ENCODE measurements at places on chromosomes 2 and 18.

- DNase-seq = no peak
Observed at GRCh38 chr2:127293386-127293747, 577 bp downstream of the ERCC3 start.

- no peak for DNase-seq
Observed at GRCh38 chr18:59555995-59556659, 141.1 kb downstream of the CCBE1 start.

GRCh38 chr2:98175811-98176210 is 88.8 kb downstream of the VWA3B start:
- DNase-seq = peak; percentile 55

GRCh38 chr2:96956211-96956610 is 30.2 kb downstream of the FAM178B start:
- no peak for DNase-seq

GRCh38 chr2:64462171-64462570 is 8.2 kb downstream of the LGALSL start:
- no peak for DNase-seq

DNA sequence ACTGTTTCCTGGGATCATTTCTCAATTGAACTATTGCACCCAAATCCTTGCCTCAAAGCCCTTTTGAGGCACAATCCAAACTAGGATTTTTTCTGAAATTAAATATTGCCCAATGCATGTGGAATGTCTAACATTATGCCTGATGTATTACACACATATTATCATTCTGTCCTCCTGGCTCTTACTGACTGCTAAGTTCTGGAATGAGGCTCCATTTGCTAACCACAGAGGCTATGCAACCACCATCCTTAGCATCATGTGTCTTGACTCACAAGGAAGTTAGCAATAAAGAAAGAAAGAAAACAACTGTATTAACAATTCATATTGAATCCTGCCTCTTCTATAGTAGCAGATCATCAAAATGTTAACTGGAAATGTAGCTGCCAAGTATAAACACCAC is 1142.7 kb downstream of the CNTNAP5 start:
- DNase-seq = no peak

DNA sequence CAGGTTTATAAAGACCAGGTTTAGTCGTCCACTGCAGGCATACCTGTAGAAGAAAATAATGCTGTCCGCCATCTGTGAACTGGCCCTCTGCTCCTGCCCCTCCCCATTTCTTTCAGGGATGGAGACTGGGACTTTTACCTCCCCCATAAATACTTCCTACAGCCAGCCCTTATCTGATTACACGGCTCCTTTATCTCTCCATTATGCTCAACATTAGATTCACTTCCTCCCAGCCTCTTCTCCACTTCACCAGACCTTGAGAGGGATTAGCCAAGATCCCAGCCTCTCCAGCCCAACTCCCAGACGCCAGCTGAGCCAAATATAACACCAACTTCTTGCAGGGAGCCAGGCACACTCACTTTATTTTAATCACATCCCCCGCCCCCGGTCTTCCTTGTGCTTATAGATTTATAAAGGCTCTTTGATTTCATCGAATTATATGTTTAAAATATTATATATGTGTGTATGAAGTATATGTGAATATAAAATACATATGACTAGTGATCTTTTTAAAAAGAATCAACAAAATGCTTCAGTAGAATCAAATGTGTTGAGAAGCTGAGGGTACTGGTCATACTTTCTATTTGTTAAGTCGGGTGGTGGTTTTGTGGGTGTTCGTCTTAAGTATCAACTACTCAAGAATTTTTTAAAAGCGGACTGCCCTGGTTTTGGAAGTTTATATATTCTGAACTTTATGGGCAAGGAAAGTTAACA is 81.0 kb downstream of the SPRED2 start:
- no peak for DNase-seq

- no peak for DNase-seq
Observed at GRCh38 chr18:410047-410455, 90.5 kb downstream of the COLEC12 start.

DNA sequence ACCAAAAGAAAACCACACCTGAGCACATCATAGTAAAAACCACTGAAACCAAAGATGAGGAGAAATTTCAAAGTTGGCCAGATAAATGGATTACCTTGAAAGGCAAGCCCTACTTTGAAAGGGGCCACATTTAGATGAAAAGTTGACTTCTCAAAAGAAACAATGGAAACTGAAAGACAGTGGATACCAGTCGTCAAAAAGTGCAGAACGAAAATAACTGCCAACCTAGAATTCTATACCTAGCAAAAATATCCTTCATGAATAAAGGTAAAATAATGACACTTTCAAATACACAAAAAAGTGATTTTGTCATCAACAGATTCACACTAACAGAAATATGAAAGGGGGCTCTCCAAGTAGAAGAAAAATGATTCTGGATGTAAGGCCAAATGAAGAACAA is 18.4 kb downstream of the NEU4 start:
- DNase-seq = no peak

GRCh38 chr2:96024336-96025193 is 10.2 kb downstream of the GPAT2 start:
- DNase-seq = no peak

DNA sequence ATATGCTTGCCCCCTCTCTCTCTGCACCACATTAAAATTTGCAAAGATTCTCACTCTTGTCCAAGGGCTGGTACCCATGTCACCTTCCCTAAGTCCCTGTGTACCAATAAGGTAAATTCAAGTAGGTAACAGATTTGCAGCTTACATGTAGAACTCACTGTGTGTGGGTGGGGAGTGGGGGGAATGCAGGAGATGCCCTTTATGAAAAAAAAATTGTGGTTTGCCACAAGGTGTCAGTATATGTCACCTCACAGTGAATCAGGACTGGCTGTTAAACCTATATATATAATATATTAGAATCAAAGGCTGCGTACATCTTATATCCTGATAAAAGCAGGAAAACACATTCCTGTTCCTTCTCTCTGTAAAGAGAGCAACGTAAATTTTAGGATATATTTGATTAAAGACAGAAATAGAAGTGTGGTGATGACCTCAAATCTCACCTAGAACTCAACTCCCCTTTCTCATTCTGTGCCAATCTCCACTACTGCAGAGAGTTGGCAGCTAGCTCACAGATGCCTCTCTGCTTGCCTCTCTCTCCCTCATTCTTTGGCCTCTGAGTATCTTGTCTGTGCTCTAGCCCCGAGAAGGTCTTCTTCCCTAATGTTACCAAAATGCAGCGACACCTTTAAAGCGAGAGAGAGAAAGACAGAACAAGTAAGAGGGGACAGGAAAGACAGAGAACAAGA is 536 bp downstream of the XDH start:
- DNase-seq = no peak

- DNase-seq = no peak
Observed at GRCh38 chr18:75607701-75608100, 180.2 kb upstream of the SMIM21 start.

- DNase-seq = no peak
Observed at GRCh38 chr2:29664578-29664977, 256.8 kb downstream of the ALK start.

DNA sequence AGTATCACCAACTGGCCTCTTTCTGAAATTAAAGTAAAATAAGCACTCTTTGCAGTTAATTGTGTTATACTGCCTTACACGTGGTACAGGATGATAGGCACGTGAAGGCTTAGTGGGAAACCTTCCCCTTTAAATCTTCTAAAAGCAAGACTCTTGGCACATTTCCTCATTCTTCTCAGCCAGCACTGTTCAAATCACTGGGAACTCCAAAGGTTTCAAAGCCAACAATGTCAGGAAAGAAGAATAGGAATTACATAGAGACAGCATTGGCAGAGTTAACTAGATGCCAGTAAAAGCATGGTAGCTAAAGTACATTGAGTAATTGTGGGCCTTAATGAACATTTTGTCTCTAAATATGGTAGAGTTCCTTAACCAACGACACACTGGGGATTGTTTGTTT is 96.4 kb downstream of the DTNA start:
- DNase-seq = no peak

DNA sequence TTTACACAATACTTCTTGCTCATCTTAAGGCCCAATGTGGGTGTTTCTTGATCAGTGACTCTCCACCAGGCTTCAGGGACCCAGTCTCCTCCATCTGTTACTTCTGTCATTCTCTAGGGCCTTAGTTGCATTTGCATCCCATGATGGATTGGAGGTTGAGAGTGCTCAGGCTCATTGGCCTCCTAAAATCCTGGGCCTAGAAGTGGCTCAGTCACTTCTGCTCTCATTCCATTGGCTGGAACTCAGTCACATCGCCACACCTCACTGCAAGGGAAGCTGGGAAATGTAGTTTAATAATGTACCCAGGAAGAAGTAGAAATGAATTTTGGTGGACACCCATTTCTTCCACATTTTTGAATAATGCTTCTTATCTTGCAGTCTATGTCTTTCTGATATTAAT is 223.5 kb downstream of the HRH4 start:
- no peak for DNase-seq

DNA sequence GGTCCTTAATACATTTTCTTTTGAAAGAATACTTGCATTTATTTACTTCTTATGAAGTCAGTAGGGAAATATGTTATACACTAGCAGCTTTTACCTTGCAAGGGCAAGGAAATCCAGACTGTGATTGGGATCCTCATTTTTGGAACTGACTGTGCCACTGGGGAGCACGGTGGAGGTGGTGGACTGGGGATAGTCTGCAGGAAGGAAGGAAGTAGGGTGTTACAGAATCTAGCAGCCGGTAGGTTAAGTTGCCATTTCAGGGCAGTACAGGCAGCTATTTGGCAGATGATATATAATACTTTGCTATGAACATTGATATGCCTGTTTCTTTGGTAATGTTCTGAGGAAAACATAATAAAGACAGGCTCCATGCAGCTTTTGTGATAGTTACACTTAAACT is 238.3 kb downstream of the PHLPP1 start:
- no peak for DNase-seq

- no peak for DNase-seq
Observed at GRCh38 chr18:55400081-55400480, 187.9 kb downstream of the TCF4 start.

- peak; percentile 63 for DNase-seq
Observed at GRCh38 chr2:54866868-54867267, 143.4 kb downstream of the EML6 start.

DNA sequence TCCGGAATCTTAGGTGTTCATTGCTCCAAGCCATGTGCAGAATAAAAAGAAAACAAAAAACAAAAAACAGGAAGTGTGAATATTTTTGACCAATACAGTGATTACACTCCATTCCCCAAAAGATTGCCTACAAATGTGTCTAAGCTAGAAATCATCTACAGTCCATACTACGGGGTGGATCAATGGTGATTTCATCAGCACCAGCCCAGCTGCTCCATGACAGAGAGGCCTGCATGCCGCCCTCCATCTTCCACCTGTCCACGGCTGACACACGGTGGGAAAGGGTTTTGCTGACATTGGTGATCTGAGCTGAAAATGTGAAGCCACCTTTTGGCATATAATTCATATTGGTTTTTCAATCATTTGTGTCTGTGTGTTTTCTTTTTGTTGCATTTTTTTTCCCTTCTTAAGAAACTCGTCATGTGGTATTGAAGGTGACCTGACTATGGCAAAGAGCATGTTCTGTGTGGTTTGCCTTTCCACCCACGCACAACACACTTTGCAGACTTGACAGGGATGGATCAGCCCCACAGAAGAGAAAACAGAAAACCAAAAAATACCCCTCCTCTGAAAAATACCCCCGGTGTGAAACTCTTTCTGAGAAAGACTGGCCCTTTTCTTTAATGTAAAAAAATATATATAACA is 533.1 kb downstream of the RNF144A start:
- DNase-seq = no peak

GRCh38 chr2:237201461-237202287 is 116.0 kb downstream of the COPS8 start:
- no peak for DNase-seq

DNA sequence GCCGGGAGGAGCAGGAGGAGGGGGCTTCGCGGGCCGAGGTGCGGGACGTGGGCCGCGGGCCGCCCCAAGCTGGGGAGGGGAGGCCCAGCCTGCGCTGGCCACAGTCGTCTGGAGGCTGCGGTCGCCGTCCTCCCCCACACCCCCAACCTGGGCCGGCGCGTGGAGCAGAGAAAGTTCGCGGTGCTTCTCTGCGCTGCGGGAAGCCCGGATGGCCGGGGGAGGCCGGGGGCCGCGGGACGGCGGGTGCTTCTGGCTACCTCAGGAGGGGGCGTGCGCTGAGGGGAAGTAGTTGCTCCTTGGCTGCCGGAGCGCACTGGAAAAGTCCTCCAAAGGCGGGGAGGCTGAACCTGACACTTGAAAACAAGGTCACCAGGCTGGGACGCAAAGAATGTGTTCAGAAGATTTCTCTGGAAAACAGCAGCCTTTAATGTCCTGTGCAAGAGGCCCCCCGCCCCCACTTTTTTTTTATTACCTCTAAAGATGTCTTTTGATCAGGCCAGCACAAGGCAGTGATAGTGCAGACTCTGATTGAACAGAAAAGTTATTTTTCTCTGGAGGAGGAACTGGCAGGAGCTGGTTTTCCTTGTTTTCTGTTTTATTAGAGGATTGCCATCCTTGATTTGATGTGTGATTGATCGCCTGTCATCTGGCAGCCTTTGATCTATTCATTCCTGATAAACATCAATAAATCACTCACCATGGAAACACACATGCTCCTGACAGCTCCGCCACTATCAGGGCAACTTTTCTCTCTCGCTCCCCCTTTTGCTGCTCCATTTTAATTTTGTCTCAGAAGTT is 1.6 kb downstream of the TSHZ1 start:
- DNase-seq = peak; percentile 53

GRCh38 chr2:240963065-240963867 is 35.2 kb upstream of the SNED1 start:
- DNase-seq = no peak

GRCh38 chr2:177556153-177556552 is 163.6 kb downstream of the AGPS start:
- DNase-seq = no peak

- DNase-seq = no peak
Observed at GRCh38 chr18:41732356-41732755, 222.7 kb upstream of the PIK3C3 start.

DNA sequence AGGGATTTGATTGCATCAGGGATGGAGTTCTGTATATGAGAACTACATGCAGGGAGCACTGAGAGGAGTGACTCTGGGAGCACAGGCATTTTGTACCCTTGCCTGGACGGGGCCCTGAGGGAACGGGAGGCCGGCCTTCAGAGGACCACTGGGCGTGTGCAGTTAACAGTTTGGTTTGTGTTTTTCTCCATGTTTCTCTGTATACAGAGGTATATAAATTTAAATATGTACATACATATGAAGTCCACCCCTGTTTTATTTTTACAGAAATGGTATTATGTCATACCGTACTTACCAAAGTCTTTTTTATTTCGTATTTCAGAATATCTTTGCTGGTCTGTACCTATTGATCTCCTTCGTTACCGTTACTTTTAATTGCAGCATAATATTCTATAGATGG is 111.3 kb downstream of the PTPRM start:
- DNase-seq = no peak

DNA sequence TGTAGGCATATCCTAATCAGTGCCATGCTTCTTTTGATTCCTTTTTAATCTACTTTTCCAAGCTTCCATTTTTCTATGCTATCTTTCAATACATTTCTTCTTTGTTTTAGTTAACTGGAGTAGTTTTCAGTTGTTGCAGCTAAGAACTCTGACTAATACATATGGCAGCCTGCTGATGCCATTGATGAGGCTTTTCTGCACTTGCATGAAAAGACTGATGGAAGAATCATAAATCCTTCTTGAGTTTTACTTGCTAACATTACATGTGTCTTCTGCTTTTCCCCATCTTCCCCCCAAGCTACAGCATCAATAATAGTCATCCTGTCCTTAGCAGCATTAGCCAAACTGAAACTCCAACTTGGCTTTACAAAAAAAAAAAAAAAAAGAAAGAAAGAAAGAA is 203.3 kb downstream of the LRP1B start:
- DNase-seq = no peak
